ENCODE measurements at places on chromosomes 7 and 10. TPM values are rescaled to one million over a fixed set of nuclear protein-coding genes. Genes with fewer than 3 reads are reported as not detected.

Gene LRMDA
- 5.6 TPM for total RNA-seq

Gene NEURL1
- 1.6 TPM for total RNA-seq

Gene CDK1
- total RNA-seq = 0.85 TPM

Gene GIMAP2
- total RNA-seq = 0.21 TPM

Gene TRIM50
- total RNA-seq = not detected

Gene TNS3
- 1.7 TPM for total RNA-seq

Gene CYP3A7
- total RNA-seq = 0.07 TPM

Gene RSPH10B2
- total RNA-seq = 0.34 TPM

Gene ZNF107
- total RNA-seq = 0.34 TPM

Gene GPR37
- total RNA-seq = 2.9 TPM

Gene CDH23
- 0.14 TPM for total RNA-seq

Gene DPYSL4
- 11.7 TPM for total RNA-seq

Gene ANKRD7
- total RNA-seq = 0.34 TPM

Gene CPXM2
- total RNA-seq = 0.07 TPM

Gene HHEX
- 0.28 TPM for total RNA-seq

Gene GPR22
- total RNA-seq = not detected

Gene HIF1AN
- total RNA-seq = 10.6 TPM

Gene PGAM2
- not detected for total RNA-seq

Gene DNAH11
- total RNA-seq = 7.3 TPM

All from nasal cavity respiratory epithelium epithelial cell of viscerocranial mucosa (primary cell).